ENCODE measurements at places on chromosomes 3 and 15. TPM values are rescaled to one million over a fixed set of nuclear protein-coding genes. Genes with fewer than 3 reads are reported as not detected.
A peak's percentile ranks its signal among the peaks of the same experiment; 100 is the strongest.

- no peaks in the 10 kb centered on the region for H3K36me3 ChIP-seq
- DNase-seq = no peak
- H3K4me3 ChIP-seq = no peak overlapping the region
- no peaks in the 10 kb centered on the region for H3K27me3 ChIP-seq
Observed at GRCh38 chr15:35757361-35757760, 211.4 kb upstream of the DPH6 start.

GOLGA8Q gene
- total RNA-seq = 3.9 TPM

GRCh38 chr3:196169836-196170240 is 41.4 kb downstream of the ZDHHC19 start:
- no peaks in the 10 kb centered on the region for H3K36me3 ChIP-seq
- no peaks in the 10 kb centered on the region for H3K27me3 ChIP-seq
- no peaks in the 10 kb centered on the region for H3K4me1 ChIP-seq

- H3K27me3 ChIP-seq = no peaks in the 10 kb centered on the region
- H3K36me3 ChIP-seq = no peaks in the 10 kb centered on the region
- H3K4me3 ChIP-seq = no peak overlapping the region
- DNase-seq = no peak
- H3K4me1 ChIP-seq = peaks cover 42% of the 10 kb centered on the region
Observed at GRCh38 chr3:42662037-42662812, 8.7 kb downstream of the ZBTB47 start.

B3GALNT1 gene
- 5.7 TPM for total RNA-seq

DNA sequence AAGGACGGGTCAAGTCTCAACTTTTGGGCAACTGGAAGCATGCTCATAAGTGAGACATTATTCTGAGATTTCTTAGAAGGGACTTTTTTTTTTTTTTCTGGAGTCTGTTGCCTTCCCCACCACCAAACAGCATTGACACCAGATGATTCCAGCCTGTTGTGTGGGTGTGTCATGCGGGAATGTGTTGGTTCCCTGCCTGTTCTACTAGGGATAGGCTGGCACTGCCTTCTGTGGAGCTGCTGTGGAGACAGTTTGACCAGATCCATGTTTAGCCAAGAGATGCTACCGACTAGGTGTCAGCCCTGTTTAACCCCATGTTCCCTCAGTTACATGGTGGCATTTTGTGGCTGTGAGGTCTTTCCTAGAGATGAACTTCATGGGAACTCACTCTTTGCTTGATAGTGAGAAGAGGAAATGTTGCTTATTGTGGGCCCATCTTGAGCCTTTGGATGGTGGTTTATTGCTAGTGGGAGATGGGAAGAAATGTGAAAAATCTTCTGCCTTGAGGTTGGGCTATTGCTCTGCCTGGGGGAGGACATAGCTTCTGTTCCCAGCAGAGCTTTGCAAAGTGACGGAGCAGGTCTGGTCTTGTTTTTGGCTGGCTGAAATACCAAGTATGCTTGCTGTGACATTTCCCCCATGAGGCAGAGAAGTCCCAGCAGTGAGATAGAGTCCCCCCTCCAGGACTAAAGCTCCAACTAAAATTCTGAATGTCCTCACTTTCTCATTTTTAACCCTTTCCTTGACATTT is 31.3 kb downstream of the TRAK1 start:
- H3K36me3 ChIP-seq = peaks cover 24% of the 10 kb centered on the region
- no peak for DNase-seq
- no peaks in the 10 kb centered on the region for H3K4me1 ChIP-seq

GRCh38 chr3:20340324-20340928 is 154.4 kb upstream of the SGO1 start:
- no peaks in the 10 kb centered on the region for H3K4me1 ChIP-seq
- H3K36me3 ChIP-seq = no peaks in the 10 kb centered on the region
- DNase-seq = peak; percentile 46
- no peaks in the 10 kb centered on the region for H3K27me3 ChIP-seq
- no peak overlapping the region for H3K27ac ChIP-seq

DNA sequence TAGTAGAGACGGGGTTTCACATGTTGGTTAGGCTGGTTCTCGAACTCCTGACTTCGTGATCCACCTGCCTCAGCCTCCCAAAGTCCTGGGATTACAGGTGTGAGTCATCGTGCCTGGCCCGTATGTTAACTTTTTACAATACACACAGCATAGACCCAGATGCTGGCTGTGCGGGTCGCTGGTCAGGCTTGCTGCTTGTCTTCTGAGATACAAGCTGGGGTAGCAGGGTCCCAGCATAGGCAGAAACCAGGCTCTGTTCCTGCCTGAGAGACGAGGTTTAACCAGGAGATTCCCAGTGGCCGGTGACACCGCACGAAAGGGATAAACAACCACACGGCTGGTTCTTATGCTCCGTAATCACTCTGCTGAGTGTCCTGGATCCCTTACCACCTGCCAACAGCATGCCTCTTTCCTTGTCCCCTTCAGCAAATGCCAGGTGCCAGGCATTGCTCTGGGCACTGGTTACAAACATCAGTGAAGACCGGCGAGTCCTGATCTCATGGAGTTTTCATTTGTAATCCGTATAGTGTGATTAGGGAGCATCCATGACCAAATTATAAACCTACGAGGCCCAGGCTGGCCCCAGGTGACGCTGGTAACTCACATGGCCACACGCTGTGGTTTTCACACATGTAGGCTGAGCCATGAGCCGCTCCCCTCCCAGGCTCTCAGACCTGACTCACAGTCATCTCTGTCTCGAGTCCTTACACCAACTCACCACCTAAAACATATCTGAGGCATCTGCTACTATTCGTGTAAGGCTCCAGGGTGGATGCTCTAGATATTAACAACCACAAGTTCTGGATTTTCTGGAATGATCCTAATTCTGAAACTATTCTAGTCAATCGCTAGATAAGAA is 125.7 kb downstream of the PDZRN3 start:
- no peaks in the 10 kb centered on the region for H3K36me3 ChIP-seq
- no peaks in the 10 kb centered on the region for H3K4me1 ChIP-seq
- no peak overlapping the region for H3K27ac ChIP-seq
- no peaks in the 10 kb centered on the region for H3K27me3 ChIP-seq
- DNase-seq = no peak
- no peak overlapping the region for H3K4me3 ChIP-seq

DNA sequence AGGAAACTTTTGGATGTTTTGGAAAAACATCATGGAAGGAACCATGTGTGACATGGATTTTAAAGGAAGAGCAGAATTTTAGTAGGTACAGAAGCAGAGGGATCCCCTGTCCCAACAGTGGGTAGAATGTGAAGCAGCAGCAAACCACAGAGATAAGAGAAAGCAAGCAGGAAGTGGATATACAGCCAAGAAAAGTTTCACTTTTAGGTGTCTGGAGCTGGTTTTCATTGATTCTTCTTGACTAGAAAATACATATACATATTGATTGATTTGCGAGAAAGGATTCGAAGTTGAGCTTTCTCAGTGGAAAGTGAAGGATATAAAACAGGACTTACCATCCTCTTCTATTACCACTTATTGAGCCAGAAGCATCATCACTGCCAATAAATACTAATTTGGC is 133.5 kb downstream of the KCNMB2 start:
- H3K4me3 ChIP-seq = no peak overlapping the region
- DNase-seq = no peak
- H3K27me3 ChIP-seq = no peaks in the 10 kb centered on the region
- no peaks in the 10 kb centered on the region for H3K36me3 ChIP-seq
- H3K4me1 ChIP-seq = no peaks in the 10 kb centered on the region
- no peak overlapping the region for H3K27ac ChIP-seq

DNA sequence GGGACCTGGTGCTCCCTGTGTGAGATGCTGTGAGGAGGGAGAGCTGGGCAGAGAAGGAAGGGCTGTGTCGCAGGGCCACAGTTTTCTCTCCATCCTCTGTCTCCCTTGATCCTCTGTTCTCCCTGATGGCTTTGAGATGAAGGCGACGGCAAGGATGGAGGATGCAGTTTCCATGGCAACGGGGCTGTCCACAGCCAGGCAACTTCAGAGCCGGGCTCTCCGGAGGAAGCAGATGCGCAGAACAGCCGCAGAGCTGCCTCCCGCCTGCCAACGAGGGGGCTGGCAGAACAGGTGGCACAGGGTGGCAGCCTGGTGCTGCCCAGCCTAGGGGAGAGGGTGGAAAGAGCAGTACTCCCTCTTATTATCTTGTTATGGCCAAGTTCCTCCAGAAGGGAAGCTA is 9.9 kb upstream of the GRM2 start:
- DNase-seq = no peak
- no peak overlapping the region for H3K27ac ChIP-seq

GRCh38 chr15:77017761-77018720 is 23.1 kb downstream of the PSTPIP1 start:
- H3K36me3 ChIP-seq = no peaks in the 10 kb centered on the region
- H3K4me1 ChIP-seq = peaks cover 5% of the 10 kb centered on the region
- no peak overlapping the region for H3K4me3 ChIP-seq

GRCh38 chr3:151282921-151283320 is 4.6 kb upstream of the P2RY14 start:
- H3K36me3 ChIP-seq = no peaks in the 10 kb centered on the region
- H3K4me3 ChIP-seq = no peak overlapping the region
- no peaks in the 10 kb centered on the region for H3K27me3 ChIP-seq
- no peak for DNase-seq
- no peak overlapping the region for H3K27ac ChIP-seq
- H3K4me1 ChIP-seq = no peaks in the 10 kb centered on the region

- DNase-seq = no peak
- H3K36me3 ChIP-seq = no peaks in the 10 kb centered on the region
- no peak overlapping the region for H3K4me3 ChIP-seq
- no peaks in the 10 kb centered on the region for H3K27me3 ChIP-seq
- H3K27ac ChIP-seq = no peak overlapping the region
Observed at GRCh38 chr15:62622775-62623174, 419.8 kb upstream of the TPM1 start.

- H3K36me3 ChIP-seq = no peaks in the 10 kb centered on the region
- no peak for DNase-seq
Observed at GRCh38 chr15:85276508-85276907, 103.9 kb upstream of the AKAP13 start.

DNA sequence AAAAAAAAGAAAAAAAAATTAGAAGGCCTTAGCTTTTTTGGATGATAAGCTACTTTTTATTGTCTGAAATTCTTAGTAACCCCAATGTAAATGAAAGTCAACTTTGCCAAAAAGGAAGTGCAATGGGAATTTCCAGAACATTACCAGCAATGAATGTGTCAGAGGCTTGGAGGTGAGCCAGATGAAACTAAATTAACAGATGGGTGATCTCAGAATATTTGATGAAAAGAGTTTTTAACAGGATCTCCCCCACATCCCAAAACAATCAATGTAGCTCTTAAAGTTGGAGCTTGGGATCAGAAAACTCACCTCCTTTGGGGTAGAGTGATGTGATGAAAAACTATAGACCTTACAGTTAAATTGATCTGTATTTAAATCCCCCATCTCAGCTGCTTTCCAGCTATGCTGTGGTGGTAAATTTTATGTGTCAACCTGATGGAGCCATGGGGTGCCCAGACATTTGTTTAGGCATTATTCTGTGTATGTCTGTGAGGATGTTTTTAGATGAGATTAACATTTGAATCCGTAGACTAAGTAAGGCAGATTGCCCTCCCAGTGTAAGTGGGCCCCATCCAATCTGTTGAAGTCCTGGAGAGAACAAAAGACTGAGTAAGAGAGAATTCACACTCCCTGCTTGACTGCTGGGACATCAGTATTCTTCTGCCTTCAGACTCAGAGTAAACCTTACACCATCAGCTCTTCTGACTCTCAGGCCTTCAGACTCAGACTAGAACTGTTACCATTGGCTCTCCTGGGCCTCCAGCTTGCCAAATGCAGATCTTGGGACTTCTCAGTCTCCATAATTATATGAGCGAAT is 84.3 kb upstream of the TNFSF10 start:
- no peaks in the 10 kb centered on the region for H3K4me1 ChIP-seq
- DNase-seq = no peak
- no peaks in the 10 kb centered on the region for H3K36me3 ChIP-seq

- H3K4me1 ChIP-seq = peaks cover 25% of the 10 kb centered on the region
- no peak overlapping the region for H3K27ac ChIP-seq
- H3K27me3 ChIP-seq = no peaks in the 10 kb centered on the region
Observed at GRCh38 chr3:153290268-153291015, 128.4 kb downstream of the RAP2B start.

DNA sequence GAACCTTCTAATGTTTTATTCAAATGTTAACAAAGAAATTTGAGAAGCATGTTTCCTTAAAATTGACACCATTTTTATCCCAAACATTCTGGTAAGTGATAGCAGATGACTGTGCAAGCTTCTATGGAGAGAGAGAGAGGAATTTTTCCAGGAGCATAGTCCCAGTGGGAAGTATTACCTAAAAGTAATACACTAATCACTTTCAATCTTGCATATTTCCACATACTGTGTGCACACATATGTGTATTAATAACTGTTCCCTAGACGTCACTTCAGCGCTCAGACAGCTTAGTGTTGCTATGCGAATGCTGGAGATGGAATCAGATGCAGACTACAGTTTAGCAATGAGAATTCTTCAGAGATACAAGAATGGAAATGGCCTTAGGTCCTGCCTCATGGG is 424.3 kb upstream of the TPRG1 start:
- H3K36me3 ChIP-seq = no peaks in the 10 kb centered on the region

UACA gene
- total RNA-seq = 156 TPM

- no peak overlapping the region for H3K4me3 ChIP-seq
- H3K27me3 ChIP-seq = no peaks in the 10 kb centered on the region
- DNase-seq = no peak
Observed at GRCh38 chr3:46830801-46831200, 32.4 kb downstream of the MYL3 start.

DNA sequence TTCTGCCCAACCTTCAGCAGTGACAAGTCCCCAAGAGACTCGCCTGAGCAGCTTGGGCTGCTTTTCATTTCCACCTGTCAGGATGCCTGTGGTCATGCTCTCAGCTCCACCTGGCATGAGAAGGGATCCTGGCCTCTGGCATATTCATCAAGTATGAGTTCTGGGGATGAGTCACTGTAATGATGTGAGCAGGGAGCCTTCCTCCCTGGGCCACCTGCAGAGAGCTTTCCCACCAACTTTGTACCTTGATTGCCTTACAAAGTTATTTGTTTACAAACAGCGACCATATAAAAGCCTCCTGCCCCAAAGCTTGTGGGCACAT is 3.5 kb downstream of the MYD88 start:
- no peak for DNase-seq
- no peak overlapping the region for H3K4me3 ChIP-seq
- no peak overlapping the region for H3K27ac ChIP-seq
- peaks cover 30% of the 10 kb centered on the region for H3K4me1 ChIP-seq

DNA sequence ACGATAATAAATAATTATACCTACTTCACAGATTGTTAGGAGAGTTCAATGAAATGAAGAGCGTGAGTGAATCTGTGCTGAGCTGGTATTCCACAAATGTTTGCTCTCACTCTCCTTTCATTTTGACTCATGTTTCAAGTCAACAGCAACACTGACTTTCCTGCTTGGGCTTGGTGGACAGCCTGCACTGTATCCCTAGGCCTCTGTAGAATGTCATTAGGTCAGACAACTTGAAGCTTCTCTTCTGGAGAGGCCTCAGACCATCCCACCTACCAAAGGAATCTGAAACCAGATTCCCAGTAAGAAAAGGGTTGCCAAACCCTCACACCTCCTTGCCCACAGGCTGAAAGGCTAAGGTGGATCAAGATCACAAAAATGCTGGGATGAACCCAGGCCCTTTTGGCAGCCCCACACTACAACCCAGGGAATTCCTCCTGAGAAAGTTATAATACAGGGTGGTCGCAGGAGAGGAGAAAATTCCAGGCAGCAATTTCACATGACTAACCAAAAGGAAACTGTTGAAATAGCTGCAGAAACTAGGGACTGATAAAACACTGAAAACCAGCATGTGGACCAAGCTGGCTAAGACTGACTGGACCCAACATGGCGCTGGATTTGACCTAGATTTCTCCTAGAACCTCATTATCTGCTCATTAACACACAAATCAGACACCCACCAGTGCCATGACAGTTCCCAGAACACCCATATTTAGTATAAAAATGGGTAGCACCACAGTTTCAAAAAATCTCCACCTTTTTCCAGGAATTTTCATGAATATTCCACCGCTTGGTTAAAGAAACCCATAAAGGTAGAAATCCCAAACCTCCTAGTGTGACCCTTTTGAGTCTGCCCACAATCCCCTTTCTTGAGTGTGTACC is 57.0 kb upstream of the ZNF148 start:
- DNase-seq = no peak
- no peak overlapping the region for H3K27ac ChIP-seq
- no peaks in the 10 kb centered on the region for H3K27me3 ChIP-seq

Data from tibial nerve (tissue), 4 donors.